T follicular helper cell (primary cell): ENCODE measurements at places on chromosomes 16 and 17.

DNA sequence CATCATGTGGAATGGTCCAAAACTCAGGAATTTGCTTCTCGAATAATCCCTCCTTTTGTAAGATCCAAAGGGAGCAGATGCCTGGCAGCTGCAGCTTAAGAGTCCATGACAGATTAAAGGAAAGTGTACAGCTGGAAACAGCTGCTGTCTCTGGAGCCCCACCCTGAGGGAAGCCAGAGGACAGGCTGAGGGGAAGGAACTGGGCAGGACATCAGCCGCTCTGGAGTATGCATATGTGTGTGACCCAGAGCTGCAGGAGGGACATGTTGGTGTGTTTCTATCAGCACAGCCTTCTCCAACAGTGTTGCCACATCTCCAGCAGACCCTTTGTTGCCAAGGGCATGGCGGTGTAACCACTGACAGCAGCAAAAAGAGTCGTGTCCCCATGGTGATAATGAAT, 46.2 kb downstream of the CYB561 start:
- no peak for DNase-seq

DNA sequence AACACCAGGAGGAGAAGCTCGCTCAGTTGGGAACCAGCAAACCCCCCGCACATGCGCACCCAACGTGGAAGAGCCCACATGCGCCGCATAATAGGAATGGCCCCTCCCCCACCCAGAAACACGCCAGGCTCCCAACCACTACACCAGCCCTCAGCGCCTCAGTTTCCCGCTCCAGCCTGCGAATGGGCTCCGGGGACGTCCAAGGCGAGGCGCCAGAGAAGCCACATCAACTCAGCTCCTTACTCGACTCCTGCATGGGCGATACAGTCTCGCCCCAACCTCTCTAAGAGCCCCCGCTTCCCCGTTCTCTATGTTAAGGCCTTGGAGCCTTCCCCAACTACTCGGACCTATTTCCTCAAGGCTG, 504 bp downstream of the SRSF1 start:
- peak; percentile 29 for DNase-seq

- DNase-seq = no peak
Measured at GRCh38 chr16:79264237-79265109, 336.1 kb downstream of the MAF start.

DNA sequence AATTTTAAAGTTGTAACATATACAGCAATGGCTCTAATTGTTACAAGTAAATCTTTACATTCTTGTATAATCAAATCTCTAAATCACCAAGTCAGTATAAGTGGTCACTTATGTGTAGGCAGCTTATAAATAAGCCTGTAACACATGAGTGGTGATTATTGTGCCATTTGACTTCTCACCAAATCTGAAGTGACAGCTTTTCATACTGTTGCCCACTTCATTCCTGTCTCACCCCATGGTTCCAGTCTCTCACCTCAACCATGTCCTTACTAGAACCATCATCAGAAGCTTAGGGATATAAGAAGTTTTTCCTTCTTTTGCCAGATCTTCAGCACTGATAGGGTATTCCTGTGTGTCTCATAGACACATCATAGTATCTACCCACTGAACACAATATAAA, 23.5 kb downstream of the TNRC6A start:
- no peak for DNase-seq

GRCh38 chr17:2056206-2057174, 1.6 kb downstream of the HIC1 start:
- peak; percentile 36 for DNase-seq

DNA sequence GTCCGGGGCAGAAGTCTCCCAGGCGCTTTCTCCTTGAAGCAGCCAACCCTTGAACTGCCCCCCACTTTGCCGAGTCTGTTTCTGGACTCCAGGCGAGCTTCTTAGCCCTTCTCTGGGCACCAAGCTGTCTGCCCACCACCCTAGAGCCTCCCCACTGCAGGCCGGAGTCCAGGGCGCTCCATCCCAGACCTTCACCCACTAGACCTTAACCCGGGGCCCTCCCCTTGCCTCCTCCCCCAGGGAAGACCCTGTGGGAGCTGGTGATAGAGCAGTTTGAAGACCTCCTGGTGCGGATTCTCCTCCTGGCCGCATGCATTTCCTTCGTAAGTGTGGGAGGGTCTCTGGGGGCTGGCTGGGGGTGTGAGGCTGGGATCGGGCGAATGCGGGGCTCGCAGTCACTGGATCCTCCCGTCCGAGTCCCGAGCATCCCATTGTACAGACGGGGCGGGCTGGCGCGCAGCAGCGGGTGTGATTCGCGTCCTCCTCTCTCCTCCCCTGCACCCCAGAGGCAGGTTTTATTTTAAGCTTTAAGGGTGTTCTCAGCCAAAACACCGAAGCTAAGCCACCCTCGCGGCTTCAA, 1.1 kb downstream of the ATP2A1 start:
- no peak for DNase-seq

DNA sequence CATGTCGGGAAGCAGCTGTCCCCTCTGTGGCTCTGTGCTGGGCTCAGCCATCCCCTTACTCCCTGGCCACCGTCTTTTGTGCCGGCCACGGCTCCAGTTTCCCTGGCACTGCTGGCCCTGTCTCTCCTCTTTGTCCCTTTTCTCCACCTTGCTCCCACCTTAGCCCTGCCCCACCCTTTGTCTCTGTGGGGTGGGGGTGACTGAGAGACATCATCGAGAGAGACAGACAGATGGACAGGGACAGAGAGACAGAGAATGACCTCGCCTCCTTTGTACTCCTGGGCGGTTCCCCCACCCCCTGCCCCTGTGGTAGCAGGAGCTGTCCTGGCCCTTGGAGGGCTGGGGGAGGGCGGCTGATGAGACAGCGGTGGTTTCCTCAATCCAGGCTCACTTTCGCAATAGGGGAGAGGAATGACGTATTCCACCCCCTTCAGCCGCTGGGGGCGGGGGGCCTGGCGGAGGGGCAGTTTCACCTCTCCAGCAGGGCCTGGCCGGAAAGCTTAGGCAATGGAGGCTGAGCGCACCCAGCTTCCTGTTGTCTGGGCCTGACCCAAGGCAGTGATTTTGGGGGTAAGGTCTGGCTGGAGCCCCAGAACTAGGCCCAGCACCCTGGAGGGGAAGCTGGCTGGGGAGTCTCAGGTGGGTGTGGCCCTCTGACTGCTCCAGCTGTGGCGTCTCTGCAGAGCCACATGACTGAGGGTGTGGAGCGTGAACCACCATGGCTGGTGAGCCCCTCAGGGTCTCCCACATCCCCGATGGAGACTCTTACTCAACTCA, 7.3 kb downstream of the FMNL1 start:
- DNase-seq = peak; percentile 75

- DNase-seq = no peak
Measured at GRCh38 chr17:2346475-2346874, 9.2 kb downstream of the SGSM2 start.

GRCh38 chr17:39676198-39676819, 8.1 kb downstream of the PNMT start:
- no peak for DNase-seq

- DNase-seq = no peak
Measured at GRCh38 chr17:40069751-40070708, 7.3 kb downstream of the THRA start.

- no peak for DNase-seq
Measured at GRCh38 chr16:68737046-68737729, at the start of gene CDH1. TSS of gene CDH1 (plus strand) at chr16:68737292. CDS start at chr16:68737416, 124 bp downstream.

GRCh38 chr16:89315791-89316581, 98.5 kb downstream of the ZNF778 start:
- DNase-seq = peak; percentile 77

DNA sequence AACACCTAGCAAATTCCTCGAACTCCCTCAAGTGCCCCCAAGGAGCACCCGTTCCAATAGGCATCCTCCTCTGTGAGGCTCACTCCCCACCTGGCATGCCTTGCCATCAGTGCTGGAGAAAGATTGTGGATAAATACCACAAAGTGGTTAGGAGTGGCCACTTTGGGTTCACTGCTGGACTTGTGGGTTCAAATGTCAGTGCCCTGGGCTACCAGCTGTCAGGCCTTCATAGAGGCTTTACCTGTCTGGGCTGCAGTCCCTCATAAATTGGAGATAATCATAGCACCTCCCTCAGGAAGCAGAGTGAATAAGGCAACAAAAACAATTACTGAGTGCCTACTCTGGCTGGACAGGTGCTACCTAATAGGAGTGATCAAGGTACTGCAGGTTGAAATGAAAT, 1.5 kb upstream of the SYT17 start:
- no peak for DNase-seq

- no peak for DNase-seq
Measured at GRCh38 chr17:78271419-78272170, 40.2 kb downstream of the TMEM235 start.

DNA sequence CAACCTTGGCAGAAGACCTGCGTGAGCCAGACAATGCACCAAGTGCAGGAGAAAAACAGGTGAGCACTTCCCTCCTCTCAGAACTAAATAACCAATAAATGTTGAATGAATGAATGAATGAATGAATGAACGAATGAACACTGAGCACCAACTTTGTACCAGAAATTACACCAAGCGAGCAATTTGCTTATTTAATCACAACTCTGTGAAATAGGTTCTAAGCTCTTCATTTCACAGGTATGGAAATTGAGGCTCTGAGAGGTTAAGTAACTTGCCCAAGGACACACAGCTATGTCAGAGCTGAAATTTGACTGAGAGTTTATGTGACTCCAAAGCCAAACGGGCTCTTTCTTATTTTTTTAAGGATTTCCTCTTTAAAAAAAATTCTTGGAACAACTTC, 38.0 kb downstream of the TMEM132E start:
- DNase-seq = no peak

DNA sequence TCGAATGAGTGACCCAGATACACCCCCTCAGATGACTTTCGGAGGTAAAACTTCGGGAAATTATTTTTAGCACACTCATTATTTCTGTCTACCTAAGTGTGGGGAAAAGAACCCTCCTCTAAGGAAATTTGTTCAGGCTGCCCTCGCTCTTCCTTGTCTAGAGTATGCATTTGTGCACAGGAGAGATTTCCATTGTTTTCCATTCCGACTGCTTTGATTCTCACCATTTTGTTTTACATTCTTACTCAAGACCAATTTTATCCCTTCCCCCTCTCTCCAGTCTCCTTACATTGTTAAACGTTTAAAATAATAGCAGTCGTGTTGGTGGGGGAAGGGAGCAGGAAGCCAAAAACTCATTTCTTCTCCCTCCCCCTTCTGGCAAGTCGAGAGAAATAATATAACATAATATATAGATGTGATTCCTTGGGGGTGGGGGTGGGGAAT, 1.5 kb upstream of the CHD3 start:
- DNase-seq = no peak

DNA sequence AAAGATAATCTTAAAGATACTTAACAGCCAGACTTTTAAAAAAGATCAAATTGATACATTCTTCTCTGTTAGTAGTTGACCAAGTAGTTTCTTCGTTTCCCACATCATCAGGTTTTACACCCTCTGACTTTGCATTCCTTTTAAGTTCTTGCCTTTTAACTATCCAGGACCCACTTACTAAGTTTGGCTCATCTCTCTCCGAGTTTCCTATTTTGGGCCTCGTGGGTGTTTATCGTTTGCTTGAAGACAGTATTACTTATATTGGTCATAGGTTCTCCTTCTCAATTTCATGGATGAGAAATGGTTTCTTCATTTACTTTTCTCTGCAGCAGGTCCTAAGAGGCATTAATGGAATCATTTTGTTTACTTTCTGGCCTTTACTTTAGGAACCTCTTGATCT, 43.2 kb downstream of the RPA1 start:
- no peak for DNase-seq

DNA sequence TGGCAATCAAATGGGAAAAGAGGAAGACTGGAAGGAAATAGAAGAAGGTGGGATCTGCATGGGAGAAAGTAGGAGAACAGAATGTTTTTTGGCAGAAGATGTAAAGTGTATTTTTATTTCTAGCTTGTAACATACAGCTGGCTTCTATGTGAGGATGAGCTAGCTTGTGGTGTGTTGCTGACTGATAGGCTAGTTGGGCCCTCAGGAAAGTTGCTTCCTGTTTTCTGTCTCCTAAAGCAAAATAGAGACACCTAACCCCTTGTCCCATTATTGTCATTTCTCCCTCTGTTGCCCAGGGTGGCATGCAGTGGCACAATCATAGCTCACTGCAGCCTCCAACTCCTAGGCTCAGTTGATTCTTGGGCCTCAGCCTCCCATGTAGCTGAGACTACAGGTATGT, 15.9 kb downstream of the TNRC6A start:
- no peak for DNase-seq

DNA sequence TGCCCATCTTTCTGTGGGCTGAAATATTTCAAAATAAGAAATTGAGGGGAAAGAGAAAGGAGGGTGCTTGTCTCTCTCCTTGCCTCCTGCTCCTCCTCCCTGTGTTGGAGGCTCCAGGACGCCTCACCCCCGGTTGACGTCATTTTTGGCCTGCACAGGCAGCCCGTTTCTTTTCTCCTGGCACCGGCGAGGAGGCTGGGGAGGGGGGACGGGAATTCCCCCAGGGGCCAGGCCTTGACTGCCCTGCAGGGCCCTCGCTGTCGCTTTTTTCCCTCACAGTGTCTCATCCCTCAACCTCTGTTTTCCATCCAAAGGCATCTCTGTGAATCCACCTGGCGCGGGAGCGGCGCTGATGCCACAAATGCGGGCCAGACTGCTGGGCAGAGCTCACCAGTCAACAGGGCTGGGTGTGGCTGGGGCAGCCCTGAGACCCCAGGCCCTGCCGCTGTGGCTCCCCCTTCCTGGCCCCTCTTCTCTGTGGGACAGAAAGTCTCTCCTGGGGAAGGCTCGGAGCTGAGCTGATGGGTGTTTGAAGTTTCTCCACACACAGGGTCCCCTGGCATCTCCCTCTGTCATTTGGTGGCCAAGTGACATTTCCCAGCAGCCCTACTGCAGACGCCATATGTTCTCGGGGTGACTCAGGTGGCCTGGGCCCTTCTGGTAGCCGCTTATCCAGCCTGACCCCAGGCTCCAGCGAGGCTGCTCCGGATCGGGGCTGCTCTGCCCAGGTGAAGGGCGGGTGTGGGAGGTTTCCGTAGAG, 16.0 kb downstream of the CENPX start:
- no peak for DNase-seq

- no peak for DNase-seq
Measured at GRCh38 chr17:7292729-7293128, 1.7 kb downstream of the YBX2 start.

DNA sequence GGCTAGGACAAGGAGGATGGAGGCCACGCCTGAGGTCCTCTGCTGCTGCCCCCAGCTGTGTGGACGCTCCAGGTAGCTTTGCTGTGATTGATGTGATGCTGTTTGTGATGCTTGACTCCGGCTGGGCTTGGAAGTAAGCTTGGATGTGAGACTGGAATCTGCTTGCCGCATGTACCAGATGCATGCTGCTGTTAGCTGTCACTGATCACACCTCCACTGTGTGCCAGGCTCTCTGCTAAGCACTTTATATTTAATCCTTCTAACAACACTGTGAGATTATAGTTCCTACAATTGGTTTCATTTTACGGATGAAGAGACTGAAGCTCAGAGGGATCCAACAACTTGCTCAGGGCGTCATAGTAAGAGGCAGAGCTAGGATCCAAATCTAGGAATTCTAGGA, 23.5 kb downstream of the SNX29 start:
- no peak for DNase-seq
